ENCODE measurements at places on chromosomes 1 and 21.

- no peak for DNase-seq
Measured at GRCh38 chr1:153685544-153686340, 7.3 kb downstream of the NPR1 start.

- DNase-seq, result peak; percentile 64
Measured at GRCh38 chr1:170221031-170221430, 75.3 kb downstream of the NTMT2 start.

DNA sequence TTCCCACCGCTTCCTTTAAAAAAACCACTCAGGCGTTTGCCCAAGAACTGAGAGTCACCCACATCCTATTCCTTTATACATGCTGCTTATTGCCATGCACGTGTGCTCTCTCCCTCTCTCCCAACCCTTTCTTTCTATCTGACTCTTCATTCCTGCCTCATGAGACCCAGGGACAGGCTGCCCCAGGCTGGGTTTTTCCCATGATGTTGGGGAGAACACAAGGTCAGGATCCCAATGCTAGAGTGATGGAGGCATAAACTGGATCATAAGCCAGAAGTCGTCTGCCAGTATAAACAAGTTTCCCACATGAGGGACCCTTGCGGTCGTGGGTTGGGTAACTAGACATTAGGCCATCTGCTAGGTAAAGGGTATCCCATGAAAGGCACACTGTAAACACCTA is 64.9 kb downstream of the CD2 start:
- DNase-seq, result peak; percentile 26

DNA sequence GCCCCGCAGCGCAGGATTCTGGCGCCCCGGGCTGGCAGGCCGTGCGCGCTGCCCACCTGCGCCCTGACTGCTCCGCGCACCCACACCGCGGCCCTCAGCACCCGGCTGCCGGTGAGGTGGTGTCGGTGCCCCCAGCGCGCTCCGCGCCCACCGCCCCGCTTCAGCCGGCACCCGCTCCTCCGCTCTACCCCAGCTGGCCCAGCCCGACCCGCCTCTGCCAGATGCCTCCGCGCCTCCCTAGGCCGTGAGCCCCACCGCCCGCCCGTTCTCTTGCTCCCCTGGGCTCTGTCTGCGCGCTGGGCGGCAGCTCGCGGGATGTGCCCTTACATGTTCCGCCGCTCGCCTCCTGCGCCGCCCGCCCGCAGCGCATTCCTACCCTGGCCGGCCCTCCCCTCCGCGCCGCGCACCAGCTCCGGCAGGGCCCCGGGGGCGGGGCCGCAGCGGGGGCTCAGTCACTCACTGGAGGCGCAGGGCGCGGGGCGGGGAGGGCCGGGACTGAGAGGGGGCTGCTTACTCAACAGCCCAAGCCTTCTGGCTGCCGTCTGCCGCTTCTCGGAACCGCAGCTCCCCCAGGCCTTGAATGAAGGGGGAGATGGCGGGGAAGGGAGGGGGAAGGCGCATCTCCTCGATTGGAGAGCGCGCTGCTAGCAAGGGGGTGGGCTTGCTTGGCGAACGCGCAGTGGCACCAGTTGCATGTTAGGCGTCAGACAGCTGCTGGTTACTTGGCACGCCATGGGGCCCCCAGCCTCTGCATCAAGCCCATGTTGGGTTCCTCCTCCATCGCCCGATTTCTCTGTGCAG is at the start of gene PHLDA3:
Gene PHLDA3, minus strand, starts transcription at position 345 of the 801 bp plus-strand sequence. CDS start 402 bp downstream, outside the sequence.
- DNase-seq, result peak; percentile 84

GRCh38 chr1:169109561-169110134 is 3.2 kb downstream of the ATP1B1 start:
- peak; percentile 64 for DNase-seq

GRCh38 chr1:59486615-59487014 is 189.7 kb downstream of the FGGY start:
- DNase-seq, result no peak

- peak; percentile 79 for DNase-seq
Measured at GRCh38 chr1:25641931-25642573, 25.5 kb downstream of the MAN1C1 start.

DNA sequence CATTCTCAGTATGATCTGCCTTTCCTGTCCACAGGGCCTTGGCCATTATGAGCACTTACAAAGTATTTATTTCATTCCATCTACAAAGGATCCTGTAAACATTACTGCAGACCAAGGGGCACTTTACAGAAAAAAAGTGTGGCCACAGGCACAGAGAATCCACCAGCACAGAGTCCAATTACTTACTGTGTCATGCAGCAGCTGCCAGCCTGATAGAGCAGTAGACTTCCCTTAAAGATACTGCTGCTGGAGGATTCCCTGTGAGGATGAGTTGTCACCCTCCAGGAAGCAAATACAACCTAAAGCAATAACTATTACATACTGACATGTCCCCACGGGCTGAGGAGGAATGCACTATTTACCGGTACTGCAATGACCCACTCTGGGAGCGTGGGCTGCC is 97.1 kb upstream of the COG2 start:
- DNase-seq, result no peak

DNA sequence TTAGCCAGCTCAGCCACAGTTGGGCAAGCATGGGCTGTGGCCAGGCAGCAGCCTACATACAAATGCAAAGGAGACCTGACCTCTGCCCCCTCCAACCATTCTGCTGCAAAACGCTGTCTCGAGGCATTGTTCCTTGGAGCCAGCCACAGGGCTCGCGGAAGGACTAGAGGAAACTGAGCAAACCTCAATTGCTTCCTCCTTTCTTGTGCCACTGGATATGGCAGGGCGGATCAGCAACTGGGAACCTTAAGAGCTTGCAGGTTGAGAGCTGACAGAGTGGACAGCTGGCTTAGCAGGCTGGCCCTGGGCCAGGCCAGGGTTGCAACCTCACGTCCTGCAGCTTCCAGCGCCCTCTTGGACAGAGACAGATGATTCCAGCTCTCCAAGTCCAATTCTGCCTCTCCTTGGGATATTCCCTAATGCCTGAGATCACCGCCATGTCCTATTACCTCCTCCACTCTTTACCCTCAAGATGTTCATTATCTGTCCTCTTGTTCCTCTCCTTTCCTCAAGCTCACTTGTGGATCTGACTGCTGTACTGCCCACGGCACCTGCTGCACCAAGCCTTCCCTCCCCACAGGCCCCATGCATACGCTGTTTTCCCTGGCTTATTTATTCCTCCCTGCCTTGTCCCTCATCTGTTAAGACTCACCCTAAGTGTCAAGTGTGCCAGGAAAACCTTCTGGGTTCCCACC is 67.5 kb downstream of the SDC3 start:
- no peak for DNase-seq

DNA sequence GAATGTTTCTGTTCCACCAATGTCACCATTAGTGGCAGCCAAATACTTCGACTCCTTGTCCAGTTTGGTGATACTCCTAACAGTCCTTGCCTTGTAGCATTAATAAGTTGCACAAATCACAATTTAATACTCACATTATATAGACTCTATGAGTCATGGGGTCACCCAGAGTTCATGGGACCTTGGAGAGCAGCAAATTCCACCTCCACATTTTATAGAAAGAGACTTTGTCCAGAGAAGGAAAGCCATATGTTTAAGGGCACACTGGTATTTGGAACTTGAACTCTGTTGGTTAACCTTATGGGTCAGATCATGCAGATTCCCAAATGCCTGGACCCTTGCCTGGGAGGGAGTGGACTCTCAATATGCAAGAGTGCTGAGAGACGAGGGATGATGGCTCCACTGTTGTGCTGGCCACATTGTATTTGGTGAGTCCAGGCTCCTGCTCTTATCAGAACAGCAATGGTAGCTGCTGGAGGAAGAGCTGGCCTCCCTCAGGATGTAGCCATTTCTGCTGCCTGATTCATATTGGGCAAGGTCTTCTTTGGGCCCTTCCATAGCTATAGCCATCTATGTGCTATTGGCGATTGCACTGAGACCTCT is 30.6 kb downstream of the DNAJC6 start:
- DNase-seq, result peak; percentile 17

DNA sequence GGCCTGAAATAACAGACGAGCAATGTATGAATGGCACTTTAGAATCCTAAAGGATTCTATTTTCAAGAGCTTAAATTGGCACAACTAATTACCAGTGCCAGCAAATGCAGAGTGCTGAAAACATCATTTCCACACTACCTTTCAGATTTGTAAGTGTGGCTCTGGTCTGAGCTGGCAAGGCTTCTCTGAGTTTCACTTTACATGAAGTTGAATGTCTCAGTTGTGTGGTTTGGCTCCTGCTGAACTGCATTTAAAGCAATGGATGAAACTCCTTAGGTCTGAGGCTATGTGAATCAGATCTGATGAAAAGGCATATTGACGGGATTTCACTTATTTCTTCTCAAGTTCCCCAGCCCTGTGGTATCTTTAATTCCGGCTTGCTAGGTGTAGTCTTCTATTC is 114.8 kb upstream of the PTGFR start:
- DNase-seq, result peak; percentile 79

DNA sequence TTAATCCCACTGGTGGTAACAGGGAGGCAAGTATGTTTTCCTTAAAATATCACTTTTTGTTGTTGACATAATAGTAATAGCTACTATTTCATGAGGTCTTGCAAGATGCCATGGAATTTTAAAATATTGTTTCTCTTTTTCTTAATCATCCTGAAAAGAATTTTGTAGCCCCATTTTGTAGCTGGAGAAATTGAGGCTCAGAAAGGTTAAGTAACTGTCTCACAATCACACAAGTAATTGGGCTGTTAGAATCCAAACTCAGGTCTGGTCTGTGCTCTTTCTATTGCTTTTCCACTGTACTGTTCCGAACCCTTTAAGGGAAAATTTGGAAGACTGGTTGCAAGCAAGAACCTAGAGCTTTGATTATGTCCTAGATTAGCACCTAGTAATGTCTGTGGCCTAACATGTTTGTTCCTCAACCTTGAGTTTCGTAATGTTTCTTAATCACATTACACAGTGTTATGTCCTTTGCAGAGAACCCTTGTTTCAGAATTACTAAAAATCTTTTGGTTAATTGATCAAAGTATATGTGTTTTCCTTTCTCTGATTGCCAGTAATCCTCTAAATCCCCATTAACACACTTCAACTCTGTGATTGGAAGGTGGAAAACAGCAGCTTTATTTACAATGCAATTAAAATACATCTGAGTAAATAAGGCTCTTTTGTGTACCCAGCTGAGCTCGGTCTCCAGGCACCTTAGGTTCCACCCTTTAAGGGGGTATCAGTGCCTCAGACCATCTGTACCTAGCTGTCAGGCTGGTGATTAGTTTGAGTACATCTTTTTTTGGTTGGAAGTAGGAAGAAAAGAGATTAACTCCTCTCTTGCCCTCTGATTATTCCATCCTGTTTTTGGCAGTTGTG is 10.4 kb downstream of the LRRC42 start:
- peak; percentile 38 for DNase-seq
